ENCODE measurements at places on chromosomes 4 and X.

DNA sequence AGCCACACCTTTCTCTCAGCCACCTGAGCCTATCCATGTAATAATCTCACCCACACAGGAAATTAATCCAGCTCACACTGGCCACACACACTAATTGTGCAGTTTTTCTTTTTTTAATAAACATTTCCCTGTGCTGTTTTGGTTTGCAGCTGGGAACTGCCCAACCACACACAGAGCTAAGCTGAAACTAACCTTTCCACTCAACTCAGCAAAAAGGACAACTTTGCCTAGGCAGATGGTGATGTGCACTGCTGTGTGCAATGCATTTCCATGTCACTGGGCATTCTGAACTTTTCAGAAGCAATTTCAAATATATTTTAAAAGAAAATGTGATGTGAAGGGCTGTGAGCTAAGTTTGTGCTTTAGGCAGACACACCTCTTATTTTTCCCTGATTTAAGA lies 70.0 kb upstream of the TLL1 start:
- H3K4me3 ChIP-seq: no peak overlapping the region
- H3K27me3 ChIP-seq: no peaks in the 10 kb centered on the region
- DNase-seq: no peak
- no peaks in the 10 kb centered on the region for H3K36me3 ChIP-seq
- H3K27ac ChIP-seq: no peak overlapping the region

DNA sequence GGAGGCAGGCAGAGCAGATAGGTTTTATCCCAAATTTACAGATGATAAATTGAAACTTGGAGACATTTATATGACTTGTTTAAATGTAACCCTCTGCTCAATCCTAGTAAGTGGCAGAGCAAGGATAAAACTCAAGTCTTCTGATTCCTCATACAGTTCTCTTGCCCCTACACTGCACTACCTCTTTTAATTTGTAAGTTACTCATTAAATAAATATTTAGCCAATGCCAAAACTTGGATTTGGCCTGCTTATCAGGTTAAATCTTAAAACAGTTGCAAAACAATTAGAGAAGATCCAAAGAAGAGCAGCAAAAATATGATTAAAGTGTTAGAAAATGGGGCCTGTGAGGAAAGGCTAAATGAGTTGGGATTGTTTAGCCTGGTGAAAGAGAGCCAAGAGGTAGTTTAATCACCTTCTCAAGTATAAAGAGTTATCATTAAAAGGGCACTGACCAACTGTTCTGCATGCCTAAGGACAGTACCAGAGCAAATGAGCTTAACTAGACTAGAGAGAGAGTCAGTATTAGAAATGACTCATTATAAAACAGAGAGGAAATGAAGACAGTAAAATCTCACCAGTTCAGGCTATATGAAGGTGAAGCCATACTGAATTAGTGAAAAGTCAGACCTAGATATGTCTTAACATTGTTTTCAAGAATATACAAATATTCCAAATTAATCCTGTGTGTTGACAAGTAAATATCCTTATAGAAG lies 146.3 kb downstream of the GRIA3 start:
- H3K27ac ChIP-seq: no peak overlapping the region
- H3K27me3 ChIP-seq: no peaks in the 10 kb centered on the region
- no peaks in the 10 kb centered on the region for H3K36me3 ChIP-seq
- H3K4me1 ChIP-seq: no peaks in the 10 kb centered on the region

DNA sequence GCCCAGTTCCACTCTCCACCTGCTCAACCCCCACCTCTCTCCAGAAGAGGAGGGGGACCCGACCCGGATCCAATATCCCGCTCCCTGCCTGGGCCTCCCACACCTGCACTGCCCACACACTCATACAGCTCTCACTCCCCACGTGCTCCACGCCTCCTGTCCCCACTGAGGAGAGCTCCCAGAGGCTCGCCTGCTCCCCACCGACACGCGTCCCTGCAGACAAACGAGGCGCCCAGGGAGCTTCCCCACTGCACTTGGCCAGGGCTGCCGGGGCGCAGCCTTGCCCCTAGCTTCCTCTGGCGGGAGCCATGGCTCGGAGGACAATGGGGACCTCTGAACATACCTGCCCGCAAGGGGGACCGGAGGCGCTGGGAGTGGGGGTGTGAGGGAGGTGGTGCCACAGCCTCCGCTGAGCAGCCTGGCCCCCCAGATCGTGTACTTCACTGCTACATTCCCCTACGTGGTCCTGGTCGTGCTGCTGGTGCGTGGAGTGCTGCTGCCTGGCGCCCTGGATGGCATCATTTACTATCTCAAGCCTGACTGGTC lies 5.0 kb downstream of the SLC6A8 start:
- DNase-seq: no peak
- no peak overlapping the region for H3K27ac ChIP-seq
- H3K27me3 ChIP-seq: no peaks in the 10 kb centered on the region

DNA sequence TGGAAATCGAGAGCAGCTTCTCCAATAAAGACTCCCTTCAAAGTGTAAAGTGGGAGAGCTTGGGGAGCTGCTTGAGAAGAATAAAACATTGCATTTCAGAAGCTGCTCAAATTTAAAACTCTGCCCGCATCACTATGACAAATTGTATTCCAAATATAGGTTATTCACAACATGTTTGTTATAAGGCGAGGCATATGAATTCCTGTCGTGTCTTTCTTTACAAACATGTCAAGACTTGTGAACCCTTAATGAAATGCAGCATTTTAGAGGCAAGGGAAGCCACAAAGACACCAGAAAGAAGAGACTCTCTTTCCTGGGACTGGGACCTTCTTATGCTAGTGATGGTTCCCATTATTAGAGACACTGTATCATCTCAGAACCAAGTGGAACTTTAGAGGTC lies 311.2 kb downstream of the DHX15 start:
- DNase-seq: no peak
- H3K27ac ChIP-seq: no peak overlapping the region
- no peaks in the 10 kb centered on the region for H3K36me3 ChIP-seq
- H3K4me3 ChIP-seq: no peak overlapping the region
- H3K27me3 ChIP-seq: peaks cover 3% of the 10 kb centered on the region

DNA sequence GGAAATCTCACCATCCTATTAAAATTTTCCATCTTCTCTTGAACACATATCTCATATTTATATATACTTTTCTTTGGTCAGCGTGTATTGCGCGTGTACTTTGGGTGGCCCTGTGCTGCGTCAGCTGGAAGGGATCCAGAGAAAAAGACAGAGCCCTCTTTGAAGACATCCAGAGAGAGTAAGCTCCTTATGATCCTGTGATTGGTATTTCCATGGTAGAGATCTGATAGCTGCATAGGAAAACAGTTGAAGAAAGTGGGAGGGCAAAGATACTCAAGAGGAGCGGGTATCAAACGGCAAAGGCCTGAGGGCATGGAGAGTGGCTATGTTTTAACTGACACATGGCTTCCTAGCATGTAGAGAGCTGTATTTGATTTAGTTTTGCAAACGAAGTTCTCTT lies 4.4 kb upstream of the HPGD start:
- no peak overlapping the region for H3K4me3 ChIP-seq
- no peak overlapping the region for H3K27ac ChIP-seq
- no peaks in the 10 kb centered on the region for H3K36me3 ChIP-seq
- H3K4me1 ChIP-seq: peaks cover 8% of the 10 kb centered on the region
- DNase-seq: no peak

DNA sequence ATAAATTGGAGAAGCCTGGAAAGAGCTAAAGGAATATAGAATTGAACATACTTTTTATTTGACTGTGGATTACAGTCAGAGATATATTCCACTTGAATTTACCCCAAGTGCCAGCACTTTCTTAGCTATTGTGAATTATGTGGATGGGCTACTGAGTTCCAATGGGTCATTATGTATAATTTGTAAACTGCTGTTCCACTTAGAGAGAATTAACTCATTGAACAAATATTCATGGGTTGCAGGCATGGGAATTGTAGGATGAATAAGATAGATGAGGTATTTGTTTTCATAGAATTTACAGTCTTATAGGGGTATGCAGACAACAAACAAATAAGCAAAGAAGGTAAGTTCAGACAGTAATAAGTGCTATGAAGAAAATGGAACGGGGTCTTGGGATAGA lies 195.7 kb downstream of the SHROOM3 start:
- no peak overlapping the region for H3K27ac ChIP-seq
- H3K4me1 ChIP-seq: peaks cover 11% of the 10 kb centered on the region
- no peak for DNase-seq
- peaks cover 2% of the 10 kb centered on the region for H3K36me3 ChIP-seq
- no peaks in the 10 kb centered on the region for H3K27me3 ChIP-seq

All from osteocyte (in vitro differentiated cells).